ENCODE measurements at places on chromosomes 2 and 18.
A peak's percentile ranks its signal among the peaks of the same experiment; 100 is the strongest.

GRCh38 chr2:111052621-111053020 lies 68.1 kb upstream of the BCL2L11 start:
- no peak for DNase-seq

- DNase-seq: no peak
Measured at GRCh38 chr2:168114040-168114439, 133.4 kb downstream of the STK39 start.

- DNase-seq: peak; percentile 90
Measured at GRCh38 chr2:36561237-36561944, 36.6 kb downstream of the FEZ2 start.

DNA sequence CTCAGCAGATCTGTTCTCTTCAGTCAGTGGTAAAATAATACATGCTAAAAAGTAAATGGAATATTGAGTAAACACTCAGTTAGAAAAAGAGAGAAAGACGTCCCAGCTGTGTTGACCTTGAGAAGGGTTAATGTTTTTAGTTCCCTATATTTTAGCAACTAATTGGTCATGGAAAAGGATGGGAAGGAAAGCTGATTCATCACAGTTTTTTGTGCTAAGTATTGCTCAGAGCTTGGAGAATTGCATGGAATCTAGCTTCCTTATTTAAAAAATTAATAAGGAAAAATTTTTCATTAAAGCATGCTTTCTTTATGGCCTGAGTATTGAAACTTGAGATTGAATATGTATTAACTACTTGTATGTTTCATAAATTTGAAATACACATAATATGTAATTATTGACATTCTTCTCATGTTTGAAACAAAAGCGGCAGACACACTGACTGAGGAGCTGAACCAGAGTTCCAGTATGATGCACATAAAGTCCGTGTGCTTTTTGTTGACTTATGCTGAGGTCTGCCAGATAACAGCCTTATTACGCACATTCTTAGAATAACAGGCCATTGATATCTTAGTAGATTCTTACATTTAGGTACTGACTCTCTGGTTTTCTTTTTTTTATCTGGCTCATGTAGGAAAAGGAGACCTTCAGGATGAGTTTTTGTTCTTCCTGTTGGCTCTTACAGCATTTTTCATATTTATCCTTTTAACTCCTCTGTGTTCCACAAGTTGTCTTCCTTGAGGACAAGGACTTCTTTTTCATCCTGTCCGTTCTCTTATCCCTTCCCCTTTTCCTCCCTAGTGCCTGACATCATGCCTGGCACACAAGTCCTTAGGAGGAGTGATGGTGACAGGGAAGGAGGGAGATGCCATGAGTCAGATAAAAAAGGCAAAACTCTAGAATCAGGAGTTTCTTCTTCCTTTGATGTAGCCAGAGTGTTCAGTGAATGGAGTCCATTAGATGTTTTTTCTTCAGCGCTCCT lies 194.1 kb downstream of the PTPRM start:
- no peak for DNase-seq

GRCh38 chr2:69753659-69754363 lies 11.9 kb downstream of the ANXA4 start:
- DNase-seq: no peak

DNA sequence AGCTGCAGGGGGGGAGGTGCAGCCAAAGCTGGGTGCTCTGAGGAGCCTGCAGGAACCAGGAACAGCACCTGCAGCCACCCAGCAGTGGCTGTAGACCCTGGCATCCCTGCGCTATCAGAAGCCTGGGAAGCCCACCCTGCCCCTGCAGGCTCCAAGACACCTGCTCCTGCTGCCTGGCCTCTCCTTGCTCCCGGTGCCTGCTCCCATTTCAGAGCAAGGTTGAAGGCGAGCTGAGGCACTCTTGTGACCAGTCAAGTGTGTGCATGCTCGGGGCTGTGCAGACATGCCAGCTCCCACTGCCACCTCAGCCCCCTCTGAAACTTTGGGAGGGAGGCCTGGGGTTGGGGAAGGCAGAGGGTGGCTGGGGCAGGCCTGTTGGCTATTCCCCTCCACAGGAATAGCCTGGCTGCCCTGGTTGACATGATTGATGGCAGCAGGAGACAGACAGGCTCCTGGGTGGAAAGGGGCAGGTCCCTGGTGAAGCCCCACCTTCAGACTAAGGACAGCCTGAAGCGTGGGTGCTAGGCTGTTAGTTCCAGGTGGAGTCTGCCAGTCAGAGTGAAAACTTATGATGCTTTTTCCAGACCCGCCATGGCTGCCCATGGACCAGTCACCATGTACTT lies 151.4 kb downstream of the MBD5 start:
- no peak for DNase-seq

GRCh38 chr2:104025295-104025694 lies 828.6 kb upstream of the POU3F3 start:
- DNase-seq: no peak

- peak; percentile 54 for DNase-seq
Measured at GRCh38 chr2:173056705-173057364, 18.8 kb upstream of the MAP3K20 start.

DNA sequence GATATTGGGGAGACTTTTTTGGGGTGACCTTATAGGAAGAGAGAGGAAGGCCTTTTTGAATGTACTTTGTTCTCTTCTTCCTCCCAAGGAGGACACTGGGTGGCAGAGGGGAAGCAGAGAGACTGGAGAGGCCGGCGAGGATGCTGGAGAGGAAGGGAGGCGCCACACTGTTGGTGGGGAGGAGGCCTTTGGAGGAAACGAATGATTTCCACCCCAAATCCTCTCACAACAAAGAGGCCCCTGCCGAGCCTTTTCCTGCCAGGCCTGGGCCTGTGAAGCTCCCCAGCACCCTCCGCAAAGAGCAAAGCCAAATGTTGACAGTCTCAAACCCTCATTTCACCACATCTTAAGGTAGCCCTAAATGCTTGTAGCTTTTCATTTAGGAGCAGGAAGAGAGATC lies 59.0 kb upstream of the UPP2 start:
- no peak for DNase-seq

Data from fibroblast of mammary gland (primary cell).